ENCODE measurements at places on chromosomes 4 and X. TPM values are rescaled to one million over a fixed set of nuclear protein-coding genes. Genes with fewer than 3 reads are reported as not detected.

The FGFBP1 gene
- polyA plus RNA-seq = 0.33 TPM

The BEX2 gene
- polyA plus RNA-seq = 81.5 TPM

The FOXO4 gene
- 29.1 TPM for polyA plus RNA-seq

The PHOX2B gene
- polyA plus RNA-seq = 0.19 TPM

DNA sequence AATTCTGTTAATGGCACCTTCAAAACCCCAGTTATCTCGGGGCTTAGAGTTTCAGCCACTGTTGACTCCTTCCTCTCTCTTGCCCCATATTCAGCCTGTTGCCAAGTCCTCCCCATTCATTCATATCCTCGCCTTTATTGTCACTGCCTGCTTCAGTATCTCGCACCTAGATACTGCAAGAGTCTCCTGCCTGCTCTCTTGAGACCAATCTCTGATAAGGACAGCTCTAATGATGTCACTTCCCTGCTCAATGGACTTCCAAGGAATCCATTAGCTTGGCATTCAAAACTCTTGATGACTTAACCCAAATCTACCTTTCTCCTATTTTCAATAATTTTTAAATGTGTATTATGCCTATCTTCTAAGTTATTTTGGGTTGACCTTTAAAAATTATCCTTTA is 1.1 kb upstream of the UBE2A start:
- no peak for DNase-seq

DNA sequence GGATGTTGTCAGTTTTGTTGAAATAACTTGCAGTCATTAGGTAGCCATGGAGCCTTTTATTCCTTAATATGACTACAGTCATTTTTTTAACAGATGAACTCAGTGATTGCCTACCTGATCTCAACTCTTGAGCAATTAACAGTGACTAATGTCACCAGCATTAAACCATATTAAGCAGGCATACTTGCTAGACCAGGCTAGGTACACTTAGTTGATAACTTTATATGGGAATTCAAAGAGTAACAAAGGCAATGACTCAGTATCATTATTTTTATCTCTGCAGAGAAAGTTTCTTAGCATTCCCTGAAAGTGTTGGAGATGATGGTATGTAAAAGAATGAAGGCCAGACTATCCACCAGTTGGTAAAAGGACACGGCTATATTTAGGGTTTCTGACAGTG is at the start of gene C4orf54:
Gene C4orf54, minus strand, starts transcription at position 31 of the 400 bp plus-strand sequence. CDS start 3,180 bp downstream, outside the sequence.
- no peak for DNase-seq

GRCh38 chrX:9503261-9503660 is 38.4 kb downstream of the TBL1X start:
- no peak for DNase-seq

- DNase-seq = no peak
These were observed 19.8 kb upstream of the PASD1 start for GRCh38 chrX:151543706-151544105.

- no peak for DNase-seq
These were observed 66.3 kb downstream of the ZFYVE28 start for GRCh38 chr4:2352171-2352570.

DNA sequence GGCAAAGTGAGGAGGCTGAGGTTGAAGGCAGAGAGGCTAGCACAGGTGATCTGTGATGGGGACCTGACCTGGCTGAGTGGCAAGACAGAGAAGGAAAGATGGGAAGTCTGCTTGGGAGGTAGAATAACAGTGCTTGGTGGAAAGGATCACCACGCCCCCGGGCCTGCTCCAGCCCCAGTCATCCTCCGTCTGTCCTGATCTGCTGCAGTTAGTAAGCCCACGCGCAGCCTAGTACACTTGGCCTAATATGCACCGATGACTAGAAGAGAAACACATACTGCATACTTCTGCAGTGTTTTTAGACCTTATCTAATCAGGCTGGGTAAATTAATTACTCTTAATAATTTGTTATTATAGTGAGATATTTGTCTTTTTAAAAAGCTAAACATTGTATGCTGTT is 103.7 kb upstream of the KLF3 start:
- DNase-seq = no peak

DNA sequence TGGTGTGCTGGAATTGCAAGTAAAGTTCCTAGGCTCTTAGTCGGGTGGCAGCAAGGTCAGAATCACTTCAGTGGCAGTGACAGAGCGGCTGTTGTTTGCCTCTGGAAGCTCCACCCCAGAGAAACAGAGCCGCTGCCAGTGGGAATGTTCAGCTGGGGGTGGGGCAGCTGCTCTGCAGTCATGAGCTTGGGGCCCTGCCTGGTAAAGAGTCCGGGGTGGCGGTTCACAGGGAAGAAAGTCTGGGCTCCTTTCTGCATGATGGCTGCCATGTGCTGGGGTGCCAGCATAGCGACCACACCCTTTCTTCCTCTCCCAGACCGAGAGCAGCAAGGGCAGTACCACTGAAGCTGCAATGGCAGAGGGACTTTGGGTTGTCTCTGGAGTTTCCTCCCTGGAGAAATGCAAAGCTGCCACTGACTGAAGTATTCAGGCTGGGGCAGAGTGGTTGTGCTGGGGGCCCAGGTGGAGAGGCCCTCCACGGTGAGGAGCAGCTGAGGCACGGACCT is 108.8 kb upstream of the CENPE start:
- DNase-seq = peak; percentile 34

DNA sequence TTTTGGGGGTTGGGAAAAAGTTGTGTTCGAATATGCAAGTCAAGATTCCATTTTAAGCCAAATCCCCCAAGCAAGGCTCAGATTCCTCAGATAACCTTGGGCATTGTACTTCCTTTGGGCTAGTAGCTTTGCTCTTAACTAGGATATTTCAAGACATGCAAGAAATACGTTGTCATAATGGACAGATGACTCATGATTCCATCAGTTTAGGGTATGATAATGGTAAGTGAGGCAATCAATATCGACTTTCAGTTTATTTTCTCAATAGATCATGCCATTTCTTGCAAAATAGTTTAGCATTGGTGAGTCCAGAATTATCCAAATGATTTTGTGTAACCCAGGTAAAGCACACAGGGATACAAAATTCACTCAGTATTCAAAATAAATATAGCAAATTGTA is 25.4 kb downstream of the CFAP299 start:
- no peak for DNase-seq

All from left renal cortex interstitium (tissue), 4 donors.